ENCODE measurements at places on chromosomes 1 and 21.
A peak's percentile ranks its signal among the peaks of the same experiment; 100 is the strongest.

- no peak for DNase-seq
Observed at GRCh38 chr1:232293361-232293760, 336.6 kb downstream of the SIPA1L2 start.

DNA sequence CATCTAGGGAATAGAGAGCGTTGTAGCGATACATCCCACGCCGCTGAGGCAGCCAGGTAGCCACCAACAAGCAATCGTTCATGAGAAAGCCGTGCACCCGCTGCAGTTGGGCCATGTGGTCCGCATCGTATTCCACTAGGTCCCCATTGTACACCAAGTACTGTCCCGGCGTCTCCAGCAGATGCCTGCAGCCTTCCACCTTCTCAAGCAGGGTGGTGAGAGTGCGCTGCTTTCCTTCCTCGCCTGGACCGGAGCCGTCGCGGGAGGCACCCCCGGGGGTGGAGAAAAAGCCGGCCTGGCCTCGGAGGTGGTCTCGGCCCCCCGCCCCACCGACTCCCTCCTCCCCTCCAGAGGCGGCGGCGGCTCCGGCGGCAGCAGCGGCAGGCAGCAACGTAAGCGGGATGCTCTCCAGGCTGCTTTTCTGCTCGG, 595 bp downstream of the EXOC8 start:
- DNase-seq: no peak

- DNase-seq: no peak
Observed at GRCh38 chr1:40606978-40607377, 58.5 kb downstream of the RIMS3 start.

- DNase-seq: no peak
Observed at GRCh38 chr1:233061265-233061664, 110.9 kb downstream of the NTPCR start.

DNA sequence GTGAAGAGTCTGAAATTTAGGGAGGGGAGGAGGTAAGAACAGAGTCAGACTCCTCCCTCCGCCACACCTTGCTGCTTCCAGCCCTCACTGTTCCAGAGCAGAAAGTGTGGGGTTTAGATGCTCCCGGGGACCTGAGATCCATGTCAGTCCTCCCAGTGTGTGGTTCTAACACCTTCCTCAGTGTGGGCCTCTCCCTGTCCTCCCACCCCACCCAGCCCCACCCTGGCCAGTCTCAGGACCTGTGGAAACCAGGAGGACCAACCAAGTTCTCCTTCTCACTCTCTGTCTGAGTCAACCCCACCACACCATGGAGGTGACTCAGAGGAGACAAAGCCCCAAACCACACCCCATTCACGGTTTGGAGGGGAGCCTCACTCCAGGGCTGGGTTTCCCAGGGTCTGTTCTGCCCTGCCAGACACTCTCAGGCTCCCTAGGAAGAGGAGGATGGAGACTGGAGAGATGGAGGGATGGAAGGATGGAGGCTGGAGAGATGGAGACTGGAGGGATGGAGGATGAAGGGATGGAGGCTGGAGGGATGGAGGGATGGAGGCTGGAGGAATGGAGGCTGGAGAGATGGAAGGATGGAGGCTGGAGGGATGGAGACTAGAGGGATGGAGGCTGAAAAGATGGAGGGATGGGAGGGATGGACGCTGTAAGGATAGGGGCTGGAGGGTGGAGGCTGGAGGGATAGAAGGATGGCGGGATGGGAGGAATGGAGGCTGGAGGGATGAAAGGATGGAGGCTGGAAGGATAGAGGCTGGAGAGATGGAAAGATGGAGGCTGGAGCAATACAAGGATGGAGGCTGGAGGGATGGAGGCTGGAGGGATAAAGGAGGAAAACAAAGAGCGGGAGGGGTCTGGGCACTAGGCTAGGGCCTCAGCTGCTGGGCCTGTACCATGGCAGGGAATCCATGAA, 100.9 kb upstream of the RUNX3 start:
- DNase-seq: peak; percentile 28

- DNase-seq: no peak
Observed at GRCh38 chr1:87024936-87025540, 110.6 kb downstream of the HS2ST1 start.

- DNase-seq: no peak
Observed at GRCh38 chr1:196393742-196394141, 214.5 kb downstream of the KCNT2 start.

- DNase-seq: no peak
Observed at GRCh38 chr1:223742856-223743517, 30.6 kb downstream of the CAPN2 start.

- DNase-seq: no peak
Observed at GRCh38 chr1:71717186-71717585, 565.2 kb downstream of the NEGR1 start.

DNA sequence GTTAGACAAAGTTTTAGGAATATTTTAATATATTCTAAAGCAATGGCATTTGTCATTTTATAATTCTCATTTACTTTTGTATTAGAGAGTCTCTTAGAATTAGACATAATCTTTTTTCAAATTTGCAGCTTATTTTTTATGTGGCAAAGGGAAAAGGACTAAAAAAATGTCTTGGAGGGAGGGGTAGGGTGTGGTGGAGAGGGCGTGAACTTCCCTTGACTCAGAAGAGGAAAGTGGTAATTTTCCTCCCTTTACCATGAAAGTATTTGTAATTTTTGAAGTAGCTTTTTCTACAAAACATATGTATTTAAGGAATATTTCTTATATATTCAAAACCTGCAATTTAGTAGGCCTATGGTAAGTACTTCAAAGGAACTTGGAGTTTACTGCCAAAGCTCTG, 6.9 kb upstream of the RABGAP1L start:
- DNase-seq: no peak

DNA sequence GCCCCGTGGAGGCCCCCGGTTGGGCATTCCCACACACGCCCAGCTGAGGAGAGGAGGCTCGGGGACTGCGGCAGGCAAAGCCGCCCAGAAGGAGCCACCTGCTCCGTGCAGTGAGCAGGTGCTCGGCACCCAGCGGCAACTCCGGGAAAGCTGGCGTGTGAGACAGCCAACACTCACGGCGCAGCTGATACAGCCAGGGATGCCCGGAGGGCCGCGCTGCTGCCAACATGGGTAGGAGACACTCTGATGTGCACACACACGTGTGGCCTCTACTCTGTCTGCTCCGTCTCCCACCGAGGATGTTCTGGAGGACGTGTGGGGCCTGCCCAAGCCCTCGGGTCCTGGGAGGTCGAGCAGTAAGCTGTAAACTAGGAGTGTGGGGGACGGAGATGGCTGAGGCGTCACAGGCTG, 12.9 kb downstream of the MORN1 start:
- DNase-seq: peak; percentile 3

DNA sequence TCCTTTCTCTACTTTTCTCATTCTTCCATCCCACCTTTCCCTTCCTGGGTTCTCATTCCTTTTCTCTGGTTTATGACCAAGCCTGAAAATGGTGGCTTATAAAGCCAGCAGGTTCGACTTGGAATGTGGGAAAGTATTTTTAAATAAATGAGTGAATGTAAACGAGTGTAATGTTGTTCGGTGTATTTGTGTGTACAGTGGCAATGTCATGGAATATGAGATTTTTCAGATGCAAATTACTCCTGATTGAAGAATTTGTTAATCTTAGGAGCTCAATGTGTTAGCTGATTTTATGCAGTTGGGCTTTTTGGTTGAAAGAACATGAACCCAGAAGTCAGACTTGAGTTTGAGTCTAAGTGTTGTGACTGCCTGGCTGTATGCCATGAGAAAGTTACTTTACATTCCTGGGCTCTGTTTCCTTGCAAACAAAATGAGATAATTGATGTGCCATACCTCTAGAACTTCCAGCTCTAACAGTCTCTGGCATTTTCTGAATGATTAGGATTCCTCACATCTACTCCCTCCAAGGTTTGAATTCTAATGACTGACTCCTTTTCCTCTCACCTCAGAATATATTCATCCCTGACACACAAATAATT, 6.6 kb downstream of the SGIP1 start:
- no peak for DNase-seq

DNA sequence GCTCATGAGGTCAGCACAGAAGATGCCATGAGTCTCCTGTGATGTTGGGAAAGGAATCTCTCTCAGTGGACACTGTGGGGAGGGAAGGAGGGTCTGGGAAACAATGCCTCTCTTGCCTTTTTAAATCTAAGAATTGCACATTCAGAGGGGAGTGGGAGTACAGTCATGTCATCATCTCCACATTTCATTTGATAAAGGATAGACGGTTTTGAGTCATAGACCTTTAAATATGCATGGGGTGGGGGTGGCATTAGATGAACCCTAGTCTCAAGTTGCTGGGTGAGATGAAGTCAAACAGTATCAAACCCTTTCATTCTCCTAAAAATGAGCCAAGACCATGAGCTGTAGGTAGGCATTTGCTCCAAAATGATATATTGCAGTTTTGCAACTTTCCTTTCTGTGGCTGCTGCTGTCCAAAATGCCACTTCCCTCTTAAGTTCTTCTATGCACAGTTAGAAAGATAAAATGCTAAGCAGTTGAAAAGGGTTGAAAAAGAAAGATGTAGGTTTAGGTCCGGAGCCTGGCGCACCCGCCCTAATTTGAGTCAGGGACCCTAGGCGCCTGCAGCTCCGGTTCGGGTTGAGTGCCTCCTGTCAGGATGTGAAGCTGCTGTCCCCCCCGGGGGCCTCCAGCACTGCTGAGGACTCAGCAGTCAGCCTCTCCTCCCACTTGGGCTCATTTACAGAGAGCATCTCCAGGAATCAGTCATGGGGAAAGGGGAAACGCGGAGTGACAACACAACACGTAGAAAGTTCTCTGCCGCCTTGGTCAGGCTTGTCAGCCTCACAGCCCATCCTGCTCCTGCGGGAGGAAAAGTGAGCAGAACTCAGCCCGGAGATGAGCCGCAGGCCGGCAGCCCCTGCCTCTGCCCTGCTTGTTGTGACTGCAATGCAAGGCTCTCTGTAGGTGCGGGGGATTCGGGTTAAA, 479.3 kb upstream of the RUNX1 start:
- DNase-seq: peak; percentile 16
